ENCODE measurements at places on chromosomes 2 and 18.

DNA sequence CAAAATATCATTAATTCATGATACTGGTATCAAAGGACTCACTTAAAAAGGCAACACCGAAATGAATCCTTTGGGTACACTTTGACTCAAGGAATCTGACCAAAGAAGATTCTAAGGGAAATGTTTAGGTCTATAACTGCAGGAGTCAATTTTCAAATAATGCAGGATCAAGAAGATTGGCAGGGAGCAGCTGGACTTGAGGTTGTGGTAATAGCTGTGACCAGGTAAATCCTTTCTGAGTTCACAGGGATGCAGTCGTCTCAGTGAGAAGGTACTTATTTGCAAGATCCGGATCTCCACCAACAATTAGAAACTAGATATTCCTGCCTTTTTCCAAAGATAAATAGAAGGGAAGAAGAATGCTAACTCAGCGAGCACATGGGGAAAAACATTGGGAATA lies 96.9 kb downstream of the SCN9A start:
- DNase-seq, result no peak

DNA sequence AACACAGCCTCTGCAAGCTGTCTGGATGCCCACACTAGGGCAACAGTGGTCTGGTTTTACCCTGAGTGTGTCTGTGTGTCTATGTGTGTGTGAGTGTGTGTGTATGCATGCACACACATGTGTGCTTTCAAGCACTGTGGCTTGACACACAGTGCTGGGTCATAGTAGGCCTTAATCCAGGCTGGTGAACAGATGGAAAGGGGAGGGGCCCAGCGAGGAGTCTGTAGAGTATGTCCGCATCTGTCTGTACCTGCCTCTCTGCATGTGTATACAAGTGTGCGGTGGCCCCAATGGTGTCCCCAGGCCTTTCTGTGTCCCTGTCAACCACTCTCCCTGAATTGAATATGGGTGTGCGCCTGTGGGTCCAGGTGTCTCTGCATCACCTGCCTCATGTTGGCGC lies 9.3 kb upstream of the KCNIP3 start:
- DNase-seq, result no peak

DNA sequence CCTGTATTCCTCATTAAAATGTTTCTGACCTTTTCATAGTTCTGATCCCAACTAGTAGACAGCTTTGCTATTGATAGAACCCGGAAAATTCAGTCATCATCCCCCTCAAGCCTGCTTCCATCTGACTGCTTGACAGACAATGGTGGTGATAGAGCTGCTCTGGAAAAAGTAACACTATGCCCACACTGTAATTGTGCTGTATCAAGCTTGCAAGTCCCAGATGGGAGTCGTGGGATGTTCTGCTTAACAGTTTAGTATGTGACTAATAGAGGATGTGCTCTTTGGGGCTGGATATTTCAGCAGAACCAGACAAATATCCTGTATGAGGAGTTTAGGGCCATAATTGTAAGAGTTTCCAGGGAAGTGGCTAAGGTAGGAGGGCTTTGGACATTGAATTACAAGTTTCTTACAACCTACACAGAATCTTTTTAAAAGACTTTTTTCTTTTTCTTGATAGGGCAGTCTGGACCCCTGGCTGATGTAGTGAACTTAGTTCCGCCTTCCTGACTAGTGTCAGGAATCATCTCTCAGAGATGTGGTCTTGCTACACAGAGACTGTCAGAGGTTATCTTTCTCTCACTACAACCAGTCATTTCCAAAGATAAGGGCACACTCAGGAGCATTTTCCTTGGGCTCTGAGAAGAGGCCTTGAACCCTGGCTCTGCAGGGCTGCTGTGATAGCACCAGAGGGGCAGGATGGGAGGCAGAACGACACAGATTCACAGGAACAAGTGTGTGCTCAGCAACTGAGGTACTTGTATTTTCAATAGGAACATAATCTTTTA lies 158.0 kb upstream of the RBMS1 start:
- no peak for DNase-seq

GRCh38 chr18:3012136-3013023 lies 564 bp downstream of the LPIN2 start:
- DNase-seq, result peak; percentile 29

- DNase-seq, result no peak
Measured at GRCh38 chr2:149816756-149817551, 229.4 kb upstream of the MMADHC start.

- no peak for DNase-seq
Measured at GRCh38 chr2:237043866-237044265, 41.8 kb upstream of the COPS8 start.

DNA sequence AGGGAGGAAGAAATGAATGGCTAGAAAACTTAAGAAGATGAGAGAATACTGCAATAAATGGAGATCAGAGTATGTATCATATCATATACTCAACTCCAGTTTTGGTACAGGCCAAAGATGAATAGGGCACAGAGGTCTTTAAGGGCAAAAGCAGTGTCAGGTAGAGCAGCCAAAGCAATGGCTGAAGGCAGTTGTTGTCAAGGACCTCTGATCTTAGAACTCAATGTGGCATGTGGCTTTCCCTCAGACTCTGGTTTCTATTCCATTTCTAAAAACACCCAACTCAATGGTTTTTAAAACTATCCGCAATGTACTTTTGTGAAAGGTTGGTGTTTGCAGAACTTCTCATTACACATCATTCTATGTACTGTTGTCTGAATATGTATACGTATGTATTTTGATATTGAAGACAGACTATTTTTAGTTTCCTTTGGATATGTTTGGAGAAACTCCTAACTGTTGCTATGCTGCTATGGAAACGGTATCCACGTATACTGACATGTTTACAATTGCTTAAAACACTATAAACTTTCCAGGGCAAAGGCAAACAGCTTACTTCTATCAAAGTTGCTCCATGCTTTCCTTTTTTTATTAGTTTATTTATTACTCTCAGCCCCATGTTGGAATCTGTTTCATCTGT lies 58.1 kb upstream of the PELI1 start:
- no peak for DNase-seq

GRCh38 chr2:147716906-147717305 lies 127.9 kb upstream of the ACVR2A start:
- DNase-seq, result no peak
